ENCODE measurements at places on chromosomes 16 and 17. TPM values are rescaled to one million over a fixed set of nuclear protein-coding genes. Genes with fewer than 3 reads are reported as not detected.

SPN gene
- not detected for total RNA-seq

PTX4 gene
- 0.20 TPM for total RNA-seq

METTL22 gene
- total RNA-seq: 14.5 TPM

KRT36 gene
- total RNA-seq: not detected

CRYBA1 gene
- not detected for total RNA-seq

CTRB2 gene
- not detected for total RNA-seq

KRTAP4-5 gene
- not detected for total RNA-seq

RASL10B gene
- total RNA-seq: not detected

TAT gene
- total RNA-seq: not detected

OTOA gene
- total RNA-seq: not detected

APOH gene
- total RNA-seq: not detected
